ENCODE measurements at places on chromosomes 1 and 21.

DNA sequence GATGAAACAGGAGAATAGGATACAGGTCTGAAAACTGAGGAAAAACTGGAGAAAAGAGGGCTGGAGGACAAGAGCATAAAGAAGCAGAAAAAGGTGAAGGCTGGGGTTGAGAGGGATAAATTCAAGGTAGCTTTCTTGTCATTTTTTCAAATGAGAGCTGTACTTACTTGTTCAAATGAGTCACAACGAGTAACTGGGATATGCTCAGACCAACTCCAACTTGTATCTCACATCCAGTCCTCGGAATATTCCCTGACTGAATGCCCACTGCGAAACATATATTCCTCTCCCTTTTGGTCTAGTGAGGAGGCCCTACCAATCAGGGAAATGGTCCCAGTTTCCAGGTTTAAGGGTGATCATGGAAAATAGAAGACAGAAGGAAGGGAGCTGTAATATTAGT lies 343.4 kb downstream of the HHIPL2 start:
- no peak for DNase-seq

DNA sequence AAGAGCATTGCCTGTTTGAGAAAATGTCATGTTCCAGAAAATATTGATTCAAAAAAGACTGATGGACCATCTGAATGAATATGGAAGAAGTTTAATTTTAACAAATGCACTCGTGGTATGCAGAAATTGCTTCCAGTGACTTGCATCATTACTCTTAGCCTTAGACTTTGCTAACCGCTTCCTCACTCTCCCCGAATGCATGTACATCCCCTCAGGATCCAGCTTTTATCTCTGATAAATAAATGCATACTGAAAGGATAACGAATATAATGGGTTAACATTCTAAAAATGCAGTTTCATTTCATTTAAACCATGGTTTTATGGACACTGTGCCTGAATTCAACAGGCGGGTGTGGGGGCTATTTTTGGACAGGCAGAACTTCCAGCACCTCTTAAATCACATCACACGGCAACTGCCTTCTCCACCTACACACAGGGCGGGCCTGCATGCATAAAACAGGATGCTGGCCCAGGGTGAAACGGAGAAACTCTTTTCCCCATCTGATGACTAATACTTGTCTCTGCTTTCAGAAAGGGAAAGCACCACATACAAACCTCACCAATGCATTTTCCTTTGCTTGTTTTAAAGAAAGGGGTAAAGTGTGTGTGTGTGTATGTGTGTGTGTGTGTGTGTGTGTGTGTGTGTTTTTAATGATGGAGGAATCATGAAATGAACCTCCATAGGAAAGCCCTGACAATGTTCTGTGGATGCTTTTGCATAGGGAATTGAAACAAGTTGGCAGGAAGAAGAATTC lies 48.7 kb downstream of the SPAG17 start:
- DNase-seq = no peak

- DNase-seq = no peak
Measured at GRCh38 chr1:101399222-101399621, 162.4 kb downstream of the S1PR1 start.

DNA sequence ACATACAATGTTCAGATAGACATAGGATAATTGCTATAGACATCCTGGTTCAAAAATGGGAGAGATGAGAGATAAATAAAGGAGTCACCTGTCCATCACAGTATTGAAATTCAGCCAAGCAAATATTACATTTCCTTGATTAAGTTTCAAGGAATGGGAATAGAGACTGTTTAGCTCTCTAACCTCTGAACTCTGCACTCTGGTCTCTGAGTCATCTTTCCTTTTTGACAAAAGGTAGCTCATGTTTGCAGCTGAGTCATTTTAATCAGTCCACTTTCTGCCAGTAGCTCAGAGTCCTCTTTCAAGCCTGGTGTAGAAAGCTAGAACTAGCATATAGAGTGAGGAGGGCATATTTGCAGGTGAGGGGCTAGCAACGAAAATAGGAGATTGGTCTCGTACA lies 51.4 kb upstream of the GJA8 start:
- DNase-seq = no peak

- no peak for DNase-seq
Measured at GRCh38 chr1:79711001-79711431, 704.5 kb upstream of the ADGRL4 start.

DNA sequence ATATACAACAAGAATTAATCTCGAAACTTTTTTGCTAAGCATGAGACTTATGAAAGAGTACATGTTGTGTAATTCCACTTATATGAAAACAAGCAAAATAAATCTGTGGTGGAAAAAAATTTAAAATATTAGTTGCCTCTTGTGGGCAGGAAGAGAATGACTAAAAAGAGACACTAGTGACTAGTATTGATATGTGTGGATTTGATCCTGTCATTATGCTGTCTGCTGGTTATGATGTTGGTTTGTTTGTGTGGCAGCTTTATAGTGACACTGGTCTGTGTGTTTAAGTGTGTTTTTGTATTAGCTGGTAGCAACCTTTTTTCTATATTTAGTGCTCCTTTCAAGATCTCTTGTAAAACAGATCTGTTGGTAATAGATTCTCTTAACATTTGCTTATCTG lies 267.8 kb upstream of the NRIP1 start:
- no peak for DNase-seq

DNA sequence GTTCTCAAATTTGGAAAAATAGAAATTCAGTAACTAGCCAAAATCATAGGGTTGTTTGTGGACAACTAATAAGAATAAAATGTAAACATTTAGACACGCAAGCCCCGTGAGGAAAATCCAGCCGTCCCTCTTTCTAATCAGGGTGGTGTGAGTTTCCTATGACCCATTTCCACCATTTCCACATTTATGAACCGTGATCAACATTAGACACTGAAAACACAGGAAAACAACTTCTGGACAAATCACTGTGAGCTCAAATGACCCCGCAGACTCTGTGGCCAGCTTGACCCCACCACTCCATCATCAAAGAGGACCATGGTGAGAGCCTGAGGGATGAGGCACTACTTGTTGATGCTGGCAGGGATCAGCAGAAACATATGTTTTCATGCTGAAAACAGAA lies 101.0 kb downstream of the SIM2 start:
- no peak for DNase-seq

DNA sequence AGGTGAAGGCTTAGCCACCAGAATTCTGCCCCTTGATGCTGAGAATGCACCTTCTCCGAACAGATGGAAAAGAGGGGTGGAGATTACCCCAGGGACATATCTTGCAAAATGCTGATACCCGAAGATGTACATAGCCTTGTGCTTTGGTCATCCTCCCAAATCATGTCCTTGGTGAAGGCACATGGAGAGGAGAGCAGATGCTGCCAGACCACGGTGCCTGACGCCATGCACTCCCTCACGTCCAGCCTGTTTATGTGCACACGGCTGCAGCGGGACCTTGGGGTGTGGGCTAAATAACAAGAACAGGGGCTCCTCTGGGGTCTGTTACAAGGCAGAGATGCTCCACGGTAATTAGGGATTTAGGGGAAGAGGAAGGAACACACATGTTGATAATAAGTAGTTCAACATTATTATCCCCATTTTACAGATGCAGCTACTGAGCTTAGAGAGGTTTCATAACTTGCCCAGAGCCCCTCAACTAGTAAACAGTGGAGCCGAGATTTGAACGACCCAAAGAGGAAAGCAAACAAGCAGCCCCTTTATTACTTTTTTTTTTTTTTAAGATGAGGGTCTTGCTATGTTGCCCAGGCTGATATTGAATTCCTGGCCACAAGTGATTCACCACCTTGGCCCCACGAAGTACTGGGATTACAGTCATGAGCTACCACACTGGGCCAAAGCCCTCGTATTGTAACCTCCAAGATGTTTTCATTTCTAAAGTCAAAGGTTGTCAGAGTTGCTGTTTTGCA lies 12.9 kb downstream of the EPHX1 start:
- no peak for DNase-seq

GRCh38 chr1:115308969-115309368 lies 29.1 kb downstream of the NGF start:
- no peak for DNase-seq

Data from left lung (tissue), 14 donors.